ENCODE measurements at places on chromosomes 13 and 19.

DNA sequence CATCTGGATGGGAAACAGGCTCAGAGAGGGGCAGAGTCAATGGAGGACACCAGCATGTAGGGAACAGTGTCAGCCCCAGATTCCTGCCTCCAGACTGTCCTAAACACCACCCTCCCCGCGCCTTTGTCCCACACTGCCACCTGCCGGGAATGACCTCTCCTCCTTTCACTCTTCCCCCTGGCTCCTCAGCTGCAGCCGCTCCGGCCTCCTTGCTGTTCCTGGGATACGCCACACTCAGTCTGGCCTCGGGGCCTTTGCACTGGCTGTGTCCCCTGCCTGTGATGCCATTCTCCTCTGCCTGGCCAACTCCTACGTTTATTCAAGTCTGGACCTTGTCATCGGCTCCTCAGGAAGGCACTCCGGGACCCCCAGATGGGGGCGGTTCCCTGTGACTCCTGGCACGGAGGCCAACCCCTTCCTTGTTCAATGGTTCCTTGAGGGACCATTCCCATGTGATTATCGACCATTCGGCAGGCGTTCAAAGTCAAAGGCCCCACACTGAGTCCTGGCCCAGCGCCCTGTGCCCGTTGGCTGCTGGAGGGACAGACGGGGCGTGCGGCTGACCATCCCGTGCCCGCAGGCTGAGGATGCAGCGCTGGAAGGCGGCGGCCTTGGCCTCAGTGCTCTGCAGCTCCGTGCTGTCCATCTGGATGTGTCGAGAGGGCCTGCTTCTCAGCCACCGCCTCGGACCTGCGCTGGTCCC, 15.8 kb downstream of the FUT6 start:
- DNase-seq, result no peak

GRCh38 chr19:3670796-3671679, 29.2 kb downstream of the PIP5K1C start:
- DNase-seq, result no peak

DNA sequence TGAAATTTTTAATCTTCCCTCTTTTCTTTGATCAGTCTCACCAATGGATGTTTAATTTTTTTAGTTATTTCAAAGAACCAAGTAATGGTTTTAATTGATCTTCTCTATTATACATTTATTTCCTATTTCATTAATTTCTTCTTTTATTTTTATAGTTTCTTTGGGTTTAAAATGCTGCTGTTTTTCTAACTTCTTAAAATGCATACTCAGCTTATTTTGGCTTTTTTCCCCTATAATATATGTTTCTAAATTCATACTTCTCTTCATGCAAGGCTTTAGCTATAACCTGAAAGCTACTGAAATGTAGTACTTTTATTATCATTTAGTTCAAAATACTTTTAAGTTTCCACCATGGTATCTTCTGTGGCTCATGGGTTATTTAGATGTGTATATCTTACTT, 53.9 kb downstream of the ANKRD10 start:
- no peak for DNase-seq

DNA sequence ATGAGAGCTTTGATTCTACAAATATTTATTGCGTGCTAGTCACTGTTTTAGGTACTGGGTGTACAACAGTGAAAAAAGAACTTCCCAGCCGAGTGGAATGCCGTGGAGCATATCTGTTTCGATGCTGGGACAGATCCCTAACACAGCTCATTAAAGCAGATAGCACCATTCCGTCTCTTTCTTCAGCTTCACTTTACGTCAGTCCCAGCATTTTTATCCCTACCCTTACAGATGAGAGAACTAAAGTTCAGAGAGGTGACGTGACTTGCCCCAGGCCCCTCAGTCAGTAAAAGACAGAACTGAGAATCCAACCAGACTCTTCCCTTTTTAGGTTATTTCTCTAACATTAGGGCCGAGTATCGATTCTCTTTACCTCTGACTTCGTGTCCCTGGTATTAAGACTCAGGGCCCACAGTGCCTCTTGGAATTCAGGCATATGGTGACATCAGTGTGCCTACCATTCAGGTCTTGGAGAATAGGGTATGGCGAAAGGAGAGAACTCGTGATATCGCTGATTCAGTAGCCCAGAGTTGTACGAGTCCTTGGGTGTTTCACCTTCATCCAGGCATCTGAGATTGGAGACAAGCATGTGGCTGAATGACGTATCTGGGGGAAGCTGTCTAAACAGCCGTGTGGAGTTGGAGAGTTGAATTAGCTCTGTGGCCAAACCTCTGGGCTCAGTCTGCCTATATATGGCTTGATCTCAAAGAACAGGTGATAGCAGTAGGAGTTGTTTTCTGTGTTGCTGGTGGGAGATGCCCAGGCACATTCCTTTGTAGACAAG, 27.1 kb downstream of the ACTN4 start:
- DNase-seq, result no peak

GRCh38 chr13:110628952-110629701, 13.8 kb downstream of the NAXD start:
- no peak for DNase-seq

DNA sequence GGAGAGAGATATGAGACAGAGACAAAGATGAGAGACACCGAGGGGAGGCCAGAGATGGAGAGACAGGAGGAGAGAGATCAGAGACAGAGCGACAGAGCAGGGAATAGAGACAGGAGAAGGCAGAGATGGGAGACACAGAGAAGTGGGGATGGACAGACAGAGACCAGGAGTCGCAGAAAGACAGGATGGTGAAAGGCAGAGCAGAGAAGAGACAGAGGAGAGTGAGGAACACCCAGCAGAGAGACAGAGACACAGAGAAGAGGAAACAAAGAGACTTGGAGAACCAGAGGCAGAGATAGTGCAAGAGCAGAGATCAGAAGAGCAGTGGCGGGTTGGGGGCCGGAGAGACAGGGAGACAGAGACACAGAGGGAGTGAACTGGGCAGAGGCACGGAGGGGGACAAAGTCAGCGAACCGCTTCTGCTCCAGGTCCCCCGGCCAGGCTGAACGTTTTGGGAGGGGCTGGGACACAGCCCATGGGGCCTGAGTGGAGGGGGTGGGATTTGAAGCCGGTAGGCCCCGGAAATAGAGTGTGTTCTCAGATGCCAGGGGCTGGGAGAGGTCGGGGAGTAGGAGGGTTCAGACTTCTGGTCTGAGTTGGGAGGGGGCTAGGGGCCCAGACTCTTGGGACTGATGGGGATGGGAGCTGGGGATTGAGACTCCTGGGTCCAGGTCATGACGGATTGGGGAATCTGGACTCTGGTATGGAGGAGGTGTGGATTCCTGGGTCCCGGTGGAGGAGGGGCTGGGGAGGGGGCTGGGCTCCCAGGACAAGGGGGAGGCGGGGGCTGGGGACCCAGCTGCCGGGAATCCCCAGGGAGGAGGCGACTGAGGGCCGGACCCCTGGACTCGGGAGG, 654 bp downstream of the ZNF579 start:
- DNase-seq, result peak; percentile 49

DNA sequence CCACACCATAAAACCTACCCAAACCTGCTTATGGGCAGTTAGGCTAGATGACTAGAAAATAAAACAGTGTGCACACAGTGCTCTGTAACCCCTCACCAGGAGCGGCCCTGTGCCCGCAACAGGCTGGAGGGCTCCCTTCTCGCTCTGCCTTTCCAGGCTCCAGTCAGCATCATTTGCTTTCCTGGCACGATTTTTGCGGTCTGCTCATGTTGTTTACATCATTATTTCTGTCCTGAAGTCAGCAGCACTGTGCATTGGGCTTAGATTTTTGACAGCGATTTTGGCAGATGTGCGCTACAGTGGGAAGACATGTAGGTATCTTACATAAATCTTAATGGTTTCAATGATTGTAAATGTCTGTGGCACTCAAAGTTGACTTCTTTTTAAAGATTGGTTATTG, 344.0 kb downstream of the MTUS2 start:
- DNase-seq, result no peak

- no peak for DNase-seq
These were observed 61.3 kb downstream of the DCLK1 start for GRCh38 chr13:36069881-36070366.

- DNase-seq, result no peak
These were observed 228.7 kb downstream of the KCNRG start for GRCh38 chr13:50243931-50244330.
